Tibial nerve (tissue), 4 donors: ENCODE measurements at places on chromosomes 7 and 10. TPM values are rescaled to one million over a fixed set of nuclear protein-coding genes. Genes with fewer than 3 reads are reported as not detected.

GFRA1 gene
- total RNA-seq = 64.0 TPM

- H3K27ac ChIP-seq = no peak overlapping the region
- H3K4me3 ChIP-seq = no peak overlapping the region
- no peaks in the 10 kb centered on the region for H3K36me3 ChIP-seq
- H3K4me1 ChIP-seq = no peaks in the 10 kb centered on the region
Observed at GRCh38 chr7:116665332-116665996, 6.5 kb upstream of the MET start.

DNA sequence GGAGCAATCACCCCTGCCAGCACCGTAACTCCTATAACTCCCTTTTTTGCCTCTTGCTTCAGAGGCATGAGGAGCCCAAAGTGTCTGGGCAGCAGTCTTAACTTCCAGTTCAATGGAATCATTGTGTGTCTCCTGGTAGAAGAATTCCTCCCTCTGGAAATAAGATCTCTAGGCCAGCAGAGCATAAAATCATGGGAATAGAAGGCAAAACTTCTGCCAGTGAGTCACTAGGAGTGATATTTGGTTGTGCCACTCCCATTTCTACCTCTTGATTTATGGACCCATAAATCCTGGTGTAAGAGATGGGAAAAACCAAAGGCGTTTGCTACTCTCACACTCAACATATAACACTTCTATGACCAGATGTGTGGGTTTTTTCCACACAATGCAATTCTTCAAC lies 104.9 kb upstream of the FAM180A start:
- no peak overlapping the region for H3K27ac ChIP-seq
- no peaks in the 10 kb centered on the region for H3K36me3 ChIP-seq
- no peaks in the 10 kb centered on the region for H3K27me3 ChIP-seq
- DNase-seq = no peak
- H3K4me3 ChIP-seq = no peak overlapping the region
- H3K4me1 ChIP-seq = no peaks in the 10 kb centered on the region

TMEM236 gene
- total RNA-seq = 1.7 TPM

GRCh38 chr7:128962899-128963298 lies 25.2 kb downstream of the IRF5 start:
- DNase-seq = no peak
- H3K27me3 ChIP-seq = no peaks in the 10 kb centered on the region
- no peak overlapping the region for H3K4me3 ChIP-seq
- peaks cover 3% of the 10 kb centered on the region for H3K36me3 ChIP-seq
- no peak overlapping the region for H3K27ac ChIP-seq
- no peaks in the 10 kb centered on the region for H3K4me1 ChIP-seq

GRCh38 chr7:74674166-74674565 lies 16.6 kb downstream of the GTF2I start:
- no peaks in the 10 kb centered on the region for H3K27me3 ChIP-seq
- peaks cover 4% of the 10 kb centered on the region for H3K4me1 ChIP-seq
- peaks cover 11% of the 10 kb centered on the region for H3K36me3 ChIP-seq
- no peak overlapping the region for H3K4me3 ChIP-seq
- H3K27ac ChIP-seq = no peak overlapping the region

DNA sequence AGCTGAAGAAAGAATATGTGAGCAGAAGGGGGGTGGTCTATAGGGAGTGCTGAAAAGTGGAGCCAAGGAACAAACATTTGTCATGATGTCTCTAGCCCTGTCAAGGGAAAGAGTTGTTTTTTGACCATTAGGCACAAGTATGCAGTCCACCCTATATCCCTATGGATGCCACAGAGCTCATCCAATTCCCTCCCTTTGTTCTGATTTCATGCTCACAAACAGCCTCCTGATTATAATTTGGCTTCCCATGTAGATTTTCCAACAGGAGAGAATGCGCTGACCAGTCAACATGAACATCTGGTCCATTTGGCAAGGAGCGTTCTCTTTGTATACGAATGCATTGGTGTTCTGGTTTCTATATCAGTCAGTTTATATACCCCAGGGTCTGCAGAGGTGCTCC lies 12.1 kb upstream of the CEP41 start:
- no peaks in the 10 kb centered on the region for H3K36me3 ChIP-seq
- DNase-seq = no peak
- H3K4me3 ChIP-seq = no peak overlapping the region
- no peaks in the 10 kb centered on the region for H3K4me1 ChIP-seq

- no peaks in the 10 kb centered on the region for H3K4me1 ChIP-seq
- no peak for DNase-seq
- no peaks in the 10 kb centered on the region for H3K27me3 ChIP-seq
- H3K36me3 ChIP-seq = no peaks in the 10 kb centered on the region
- no peak overlapping the region for H3K4me3 ChIP-seq
Observed at GRCh38 chr7:88009651-88010050, 75.6 kb downstream of the ADAM22 start.

DNA sequence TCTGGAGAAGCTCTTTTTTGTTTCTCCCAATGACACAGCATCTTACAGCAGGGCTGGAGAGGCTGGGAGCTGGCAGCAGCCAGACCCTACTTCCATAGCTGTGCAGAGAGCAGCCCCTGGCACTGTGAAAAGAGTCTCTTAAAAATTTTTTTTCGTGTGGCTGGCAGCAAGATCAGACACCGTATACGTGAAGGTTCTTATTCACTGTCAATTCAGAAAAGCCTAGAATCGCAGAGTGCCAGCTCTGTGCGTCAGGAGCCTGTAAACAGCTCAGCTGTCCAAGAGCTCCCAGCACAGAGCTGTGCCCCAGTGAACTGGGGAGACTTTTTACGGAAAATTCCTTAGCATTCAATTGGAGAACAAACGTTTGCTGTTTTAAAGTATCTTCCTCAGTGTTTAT lies 6.5 kb downstream of the BAG3 start:
- H3K4me3 ChIP-seq = no peak overlapping the region
- peaks cover 55% of the 10 kb centered on the region for H3K4me1 ChIP-seq
- H3K36me3 ChIP-seq = no peaks in the 10 kb centered on the region

DNA sequence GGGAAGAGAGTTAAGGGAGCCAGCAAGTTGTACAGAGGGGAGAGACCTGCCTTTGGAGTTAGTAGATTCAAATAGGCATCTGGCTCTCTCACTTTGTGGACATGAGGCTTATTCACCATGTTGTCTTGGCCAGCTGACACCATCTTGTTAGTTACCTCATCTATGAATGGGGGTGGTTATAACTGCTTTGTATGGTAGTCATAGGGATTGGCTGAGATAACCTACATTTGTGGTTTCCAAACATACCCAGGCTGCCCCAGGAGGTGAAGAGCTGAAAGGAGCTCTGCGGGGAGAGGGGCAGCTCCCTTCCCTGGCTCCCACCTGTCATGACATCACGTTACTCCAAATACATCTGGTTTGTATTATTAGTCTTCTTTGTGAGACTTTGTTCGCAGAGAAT lies 393.3 kb upstream of the AUTS2 start:
- H3K4me3 ChIP-seq = no peak overlapping the region
- H3K36me3 ChIP-seq = no peaks in the 10 kb centered on the region
- no peak for DNase-seq
- no peaks in the 10 kb centered on the region for H3K27me3 ChIP-seq
- no peak overlapping the region for H3K27ac ChIP-seq

DNA sequence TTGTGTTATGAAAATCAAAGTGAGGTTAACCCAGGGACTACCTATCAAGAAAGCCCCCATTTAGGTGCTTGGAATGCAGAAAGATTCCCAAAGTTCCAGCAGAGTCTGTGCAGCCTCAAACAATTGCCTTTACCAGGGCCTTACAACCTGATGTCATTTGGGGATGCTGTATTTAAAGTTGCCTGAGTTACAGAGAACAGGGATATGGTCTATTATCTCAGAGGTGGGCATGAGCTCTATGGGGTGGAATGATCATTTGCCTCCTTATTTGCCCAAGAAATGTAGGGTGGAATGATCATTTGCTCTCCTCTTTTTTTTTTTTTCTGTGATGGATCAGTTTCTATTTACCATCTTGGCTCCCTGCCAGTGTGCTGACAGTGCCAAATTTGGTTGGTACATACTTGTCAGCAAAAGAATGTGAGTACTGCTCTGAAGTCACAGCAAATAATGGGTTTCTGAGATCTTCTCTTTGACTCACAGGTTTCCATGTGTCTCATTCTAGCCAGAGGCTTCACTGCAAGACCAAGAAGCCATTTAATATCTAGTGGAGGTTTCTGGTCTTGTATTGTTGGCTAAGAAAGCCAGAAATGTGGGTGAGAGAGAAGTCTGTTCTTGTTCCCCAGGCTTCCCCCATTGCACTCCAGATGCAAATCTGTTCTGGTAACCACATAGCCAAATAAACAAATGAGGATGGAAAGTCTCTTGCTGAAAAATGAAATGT lies 45.5 kb upstream of the ZNRF2 start:
- peak; percentile 35 for DNase-seq
- peaks cover 20% of the 10 kb centered on the region for H3K4me1 ChIP-seq
- H3K4me3 ChIP-seq = no peak overlapping the region

FAM171A1 gene
- total RNA-seq = 31.2 TPM

KNDC1 gene
- 3.9 TPM for total RNA-seq

GRCh38 chr7:138880881-138881578 lies 83.0 kb upstream of the ATP6V0A4 start:
- no peaks in the 10 kb centered on the region for H3K36me3 ChIP-seq
- H3K4me3 ChIP-seq = no peak overlapping the region
- H3K27ac ChIP-seq = no peak overlapping the region
- DNase-seq = peak; percentile 56
- peaks cover 8% of the 10 kb centered on the region for H3K4me1 ChIP-seq

KCND2 gene
- 1.3 TPM for total RNA-seq

- no peaks in the 10 kb centered on the region for H3K36me3 ChIP-seq
- DNase-seq = no peak
- no peaks in the 10 kb centered on the region for H3K4me1 ChIP-seq
- no peaks in the 10 kb centered on the region for H3K27me3 ChIP-seq
Observed at GRCh38 chr7:127619681-127620405, 1.9 kb upstream of the PAX4 start.

VENTX gene
- 7.0 TPM for total RNA-seq

DNA sequence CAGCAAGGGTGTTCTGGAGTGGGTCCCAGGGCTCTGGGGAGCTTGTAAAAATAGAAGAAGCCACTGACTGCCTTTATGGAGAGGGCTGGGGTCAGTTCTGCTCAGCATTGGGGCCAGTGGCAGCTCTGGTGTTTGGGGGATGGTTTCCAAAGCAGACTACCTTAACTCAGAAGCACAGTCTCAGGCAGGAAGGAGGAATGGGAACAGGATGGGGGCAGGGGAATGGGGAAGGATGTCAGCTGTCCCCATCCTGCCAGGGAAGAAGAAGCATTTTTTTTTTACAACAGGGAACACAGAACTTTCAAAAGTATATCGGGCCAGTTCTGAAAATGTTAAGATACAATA lies 28.8 kb downstream of the TSPAN15 start:
- H3K27me3 ChIP-seq = no peaks in the 10 kb centered on the region
- H3K4me1 ChIP-seq = peaks cover 95% of the 10 kb centered on the region
- no peak overlapping the region for H3K4me3 ChIP-seq
- no peaks in the 10 kb centered on the region for H3K36me3 ChIP-seq

DNA sequence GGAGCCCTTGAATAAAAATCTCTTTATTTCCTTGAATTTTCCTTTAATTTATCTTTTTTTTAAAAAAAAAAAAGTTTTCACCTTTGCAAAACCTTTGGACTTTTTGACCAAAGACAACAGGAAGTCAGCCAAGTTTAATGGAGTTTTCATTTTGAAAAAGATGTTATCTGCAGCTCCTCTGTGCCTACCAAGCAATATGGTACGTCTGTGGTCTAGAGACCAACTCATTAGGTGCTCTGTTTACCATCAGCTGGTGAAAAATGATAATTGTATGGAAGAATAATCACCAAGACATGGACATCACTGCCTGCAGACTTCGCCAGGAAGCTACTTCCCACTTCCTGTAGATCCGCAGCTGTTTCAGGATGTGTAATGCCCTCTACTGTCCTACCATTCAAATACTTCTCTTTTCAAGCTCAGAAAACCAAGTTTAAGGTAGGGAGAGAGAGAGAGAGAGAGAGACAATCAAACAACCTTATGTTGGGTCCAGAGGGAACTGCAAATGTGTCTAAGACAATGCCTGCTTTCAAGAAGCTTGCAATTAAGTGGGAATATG lies 18.7 kb downstream of the PLXNA4 start:
- no peak overlapping the region for H3K27ac ChIP-seq
- H3K4me1 ChIP-seq = no peaks in the 10 kb centered on the region
- no peaks in the 10 kb centered on the region for H3K27me3 ChIP-seq
- H3K4me3 ChIP-seq = no peak overlapping the region

PRKRIP1 gene
- 36.3 TPM for total RNA-seq

DNA sequence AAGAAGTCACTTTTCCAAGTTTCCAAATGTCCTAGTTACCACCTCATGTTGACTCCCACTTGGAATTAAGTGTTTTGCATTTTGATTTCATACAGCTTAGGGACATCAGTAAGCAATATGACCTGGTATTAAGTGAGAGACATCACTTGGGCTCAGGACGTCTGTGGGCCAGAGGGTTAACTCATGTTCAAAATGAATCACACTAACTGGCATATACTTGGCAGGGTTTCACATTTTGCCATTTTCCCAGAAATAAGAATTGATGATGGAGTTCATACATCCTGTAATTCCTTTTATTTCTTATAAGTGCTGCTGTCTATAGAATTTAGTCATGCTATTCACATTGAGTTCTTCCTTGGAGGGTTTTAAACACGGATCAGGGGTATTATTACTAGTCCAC lies 516.5 kb downstream of the PHTF2 start:
- no peaks in the 10 kb centered on the region for H3K36me3 ChIP-seq
- no peak overlapping the region for H3K4me3 ChIP-seq
- no peak for DNase-seq
- no peaks in the 10 kb centered on the region for H3K27me3 ChIP-seq

GRCh38 chr7:151126491-151127137 lies 40.3 kb downstream of the AGAP3 start:
- H3K4me1 ChIP-seq = no peaks in the 10 kb centered on the region
- no peak overlapping the region for H3K27ac ChIP-seq
- H3K27me3 ChIP-seq = no peaks in the 10 kb centered on the region
- DNase-seq = no peak
- no peak overlapping the region for H3K4me3 ChIP-seq

GRCh38 chr7:16479591-16479990 lies 14.1 kb upstream of the SOSTDC1 start:
- H3K27ac ChIP-seq = no peak overlapping the region
- DNase-seq = no peak
- no peaks in the 10 kb centered on the region for H3K27me3 ChIP-seq

DNA sequence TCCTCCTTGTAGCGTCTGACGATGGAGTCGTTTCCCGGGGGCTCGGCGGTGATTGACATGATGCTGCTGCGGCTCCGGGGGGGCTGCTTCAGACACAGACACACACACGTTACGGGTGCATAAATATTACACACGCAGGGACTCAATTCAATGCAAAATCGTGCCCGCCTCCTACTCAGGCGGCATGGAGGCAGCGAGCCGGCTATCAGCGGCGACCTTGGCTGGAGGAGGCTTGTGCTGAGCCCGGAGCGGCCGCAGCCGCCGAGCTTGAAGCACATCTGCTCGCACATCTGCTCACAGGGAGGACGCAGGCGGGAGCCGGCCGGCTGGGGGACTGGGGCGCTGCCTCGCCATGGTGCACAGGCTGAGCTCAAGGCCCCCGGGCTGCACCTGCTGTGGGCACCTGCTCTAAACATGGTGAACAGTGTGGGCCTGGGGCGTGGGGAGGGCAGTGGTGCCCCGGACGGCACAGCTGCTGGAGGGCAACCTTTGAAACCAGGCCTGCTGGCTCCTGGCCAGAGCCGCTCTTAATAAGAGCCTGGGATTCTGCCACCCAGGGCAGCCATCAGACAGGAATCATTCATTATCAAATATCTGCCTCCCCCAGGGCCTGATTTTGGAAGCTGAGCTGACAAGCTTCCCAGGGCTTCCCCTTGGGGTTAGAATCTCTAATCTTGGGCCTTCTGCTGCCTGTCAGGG lies 84.7 kb upstream of the GNA12 start:
- no peak overlapping the region for H3K27ac ChIP-seq
- H3K36me3 ChIP-seq = no peaks in the 10 kb centered on the region
- no peak overlapping the region for H3K4me3 ChIP-seq
- H3K4me1 ChIP-seq = no peaks in the 10 kb centered on the region

GRCh38 chr10:81479316-81479715 lies 395.7 kb upstream of the NRG3 start:
- no peaks in the 10 kb centered on the region for H3K36me3 ChIP-seq
- no peaks in the 10 kb centered on the region for H3K27me3 ChIP-seq
- no peak overlapping the region for H3K4me3 ChIP-seq
- H3K27ac ChIP-seq = no peak overlapping the region
- no peaks in the 10 kb centered on the region for H3K4me1 ChIP-seq
